ENCODE measurements at places on chromosomes 6 and 20. TPM values are rescaled to one million over a fixed set of nuclear protein-coding genes. Genes with fewer than 3 reads are reported as not detected.

DNA sequence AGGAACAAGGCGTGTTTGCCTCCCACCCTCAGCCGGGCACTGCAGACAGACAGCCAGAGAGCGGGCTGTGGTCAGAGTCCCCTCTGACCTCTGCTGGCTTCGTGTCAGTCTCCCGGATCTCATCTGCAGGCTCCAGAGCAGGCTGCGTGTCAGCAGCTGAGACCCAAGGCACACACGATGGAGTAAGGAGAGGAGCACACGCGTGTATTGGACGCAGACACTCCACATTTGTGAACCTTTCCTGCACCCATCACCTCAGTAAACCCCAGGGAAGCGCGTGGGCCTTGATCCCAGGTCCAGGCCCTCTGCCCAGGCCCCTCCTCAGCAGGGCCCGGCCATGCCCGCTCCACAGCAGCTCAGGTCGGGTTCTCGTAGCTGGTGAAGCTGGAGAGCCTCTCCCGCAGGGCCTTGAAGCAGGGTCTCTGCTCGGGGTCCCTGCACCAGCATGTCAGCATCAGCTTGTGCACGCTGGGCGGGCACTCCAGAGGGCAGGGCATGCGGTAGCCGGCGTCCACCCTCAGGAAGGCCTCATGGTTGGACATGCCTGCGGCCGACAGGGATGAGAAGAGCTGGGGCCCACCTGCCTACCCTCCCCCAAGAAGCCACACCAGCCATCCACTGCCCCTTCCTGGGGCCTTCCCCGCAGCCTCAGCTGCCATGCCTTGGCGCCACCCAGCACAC lies 7.9 kb downstream of the PTK6 start:
- no peak for DNase-seq

- DNase-seq, result no peak
These were observed 19.3 kb downstream of the TMEM74B start for GRCh38 chr20:1165521-1165920.

DNA sequence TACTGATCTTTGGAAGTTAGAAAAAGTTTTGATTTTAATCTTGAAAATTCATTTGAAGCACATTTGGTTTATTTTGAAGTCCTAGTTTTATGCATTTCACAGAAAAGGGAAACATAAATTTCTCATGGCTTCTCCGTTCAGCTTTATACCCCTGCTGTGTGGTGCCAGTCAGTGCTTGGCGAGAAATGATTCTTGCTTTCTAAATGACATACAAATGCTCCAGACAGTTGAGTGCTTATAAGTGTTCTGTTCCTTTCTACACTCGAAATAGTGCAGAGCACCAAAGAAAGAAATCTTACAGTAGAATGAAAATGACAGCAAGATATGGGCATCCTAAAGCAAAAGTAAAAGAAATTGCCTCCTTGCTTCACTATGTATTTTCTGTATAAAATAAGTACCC lies 9.0 kb upstream of the ZNF292 start:
- no peak for DNase-seq

FAM8A1 gene
- 22.3 TPM for total RNA-seq

- DNase-seq, result no peak
These were observed 59.2 kb upstream of the PRSS16 start for GRCh38 chr6:27188061-27188884.

GRCh38 chr20:38339997-38340396 lies 6.3 kb upstream of the LBP start:
- DNase-seq, result no peak

PPP1R10 gene
- total RNA-seq, result 68.2 TPM

GRCh38 chr6:39665861-39666260 lies 59.3 kb downstream of the KIF6 start:
- DNase-seq, result no peak

DNA sequence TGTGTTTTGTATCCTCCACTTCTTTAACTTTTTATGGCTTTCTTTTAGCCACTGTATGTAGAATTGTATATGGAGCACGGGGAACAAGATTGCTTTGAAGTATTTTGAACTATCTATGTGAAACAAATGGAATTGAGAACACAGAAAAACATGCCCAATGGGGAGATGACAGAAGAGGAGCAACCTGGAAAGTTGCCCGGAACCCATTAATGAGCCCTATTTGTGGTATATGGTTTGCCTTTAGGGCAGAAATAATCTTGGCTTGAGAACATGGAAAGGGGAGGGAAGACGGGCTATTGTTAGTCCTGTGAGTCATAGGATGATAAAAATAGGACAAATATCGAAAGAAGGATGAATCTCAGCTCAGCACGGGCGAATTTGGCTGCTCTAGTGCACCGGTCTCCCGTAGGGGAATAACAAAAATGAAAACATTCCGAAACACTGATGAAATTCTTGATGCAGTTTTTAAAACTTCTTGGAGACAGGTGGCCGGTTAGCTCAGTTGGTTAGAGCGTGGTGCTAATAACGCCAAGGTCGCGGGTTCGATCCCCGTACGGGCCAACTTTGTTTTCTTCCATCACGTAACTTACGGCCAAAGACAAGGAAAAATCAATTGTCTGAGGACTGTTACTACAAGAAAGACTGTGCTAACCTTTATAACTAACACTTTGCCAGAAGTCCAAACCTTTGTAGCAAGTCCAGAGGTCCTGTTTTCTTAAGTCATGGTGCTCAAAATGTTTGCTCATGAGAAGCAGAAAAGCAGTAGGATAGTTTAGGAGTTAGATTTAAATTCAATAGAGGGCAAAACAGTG lies 15.7 kb downstream of the HMGN4 start:
- peak; percentile 89 for DNase-seq

GRCh38 chr6:72712910-72713309 lies 91.0 kb downstream of the KCNQ5 start:
- DNase-seq, result no peak

- no peak for DNase-seq
These were observed 195.1 kb upstream of the GMDS start for GRCh38 chr6:2440516-2440915.
